ENCODE measurements at places on chromosomes 6 and 20.

- no peak for DNase-seq
Measured at GRCh38 chr20:62475027-62475771, 596 bp downstream of the GATA5 start.

- DNase-seq, result no peak
Measured at GRCh38 chr6:71510856-71511255, 222.2 kb downstream of the OGFRL1 start.

DNA sequence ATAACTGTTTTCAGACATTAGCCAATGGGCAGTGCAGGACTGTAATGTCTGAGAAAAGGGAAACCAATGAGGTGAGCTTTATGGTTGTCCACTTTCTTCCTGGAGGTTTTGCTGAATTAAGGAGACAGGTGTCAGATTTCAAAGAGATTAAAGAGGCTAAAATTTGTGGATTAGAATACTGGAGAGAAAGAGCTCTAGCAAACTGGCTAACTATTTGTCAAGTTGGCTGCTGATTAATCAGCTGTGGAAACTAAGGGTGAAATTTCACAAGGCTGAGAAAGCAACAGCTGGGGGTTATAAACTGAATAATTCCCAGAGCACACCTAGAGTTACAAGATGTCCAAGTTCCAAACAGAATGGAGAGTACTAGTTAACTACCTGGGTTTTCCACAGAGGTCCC, 198.9 kb downstream of the TBC1D32 start:
- DNase-seq, result no peak

GRCh38 chr20:23700931-23701330, 12.1 kb upstream of the CST4 start:
- no peak for DNase-seq

DNA sequence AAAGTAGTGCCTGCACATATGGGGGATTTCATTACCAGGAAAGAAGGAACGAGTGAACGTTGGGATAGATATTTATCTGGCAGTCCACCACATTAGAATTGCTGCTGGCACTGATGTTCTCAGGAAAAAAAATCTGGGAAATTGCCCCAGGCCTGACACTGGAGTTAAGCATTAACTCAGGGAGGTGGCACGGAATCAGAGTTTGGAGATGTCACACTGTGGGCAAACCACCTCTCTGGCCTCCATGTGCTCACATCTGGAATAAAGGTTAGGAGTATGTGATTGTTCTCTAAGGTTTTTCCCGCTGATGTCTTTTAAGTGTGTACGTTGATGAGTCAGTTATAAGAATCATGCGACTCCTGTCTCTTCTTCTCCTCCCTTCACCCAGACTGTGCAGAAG, 7.9 kb downstream of the TGM3 start:
- no peak for DNase-seq

DNA sequence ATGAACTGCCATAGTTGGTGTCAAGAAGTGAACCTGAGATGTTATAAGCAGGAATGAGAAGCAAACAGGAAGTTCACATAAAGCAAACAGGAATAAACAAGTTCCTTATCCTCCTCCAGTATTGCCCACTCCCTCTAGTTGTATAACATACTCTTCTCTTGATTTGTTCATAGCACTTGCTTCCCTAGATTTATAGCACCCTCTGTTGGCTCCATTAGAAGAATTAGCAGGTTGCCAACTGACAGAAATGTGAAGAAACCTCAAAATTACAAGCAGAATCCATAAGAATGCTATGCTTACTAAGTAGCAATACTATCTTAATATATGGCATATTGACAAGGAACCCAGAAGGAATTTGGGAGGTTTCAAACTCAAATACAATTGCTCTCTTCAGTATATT, 195.4 kb downstream of the TBX18 start:
- no peak for DNase-seq

DNA sequence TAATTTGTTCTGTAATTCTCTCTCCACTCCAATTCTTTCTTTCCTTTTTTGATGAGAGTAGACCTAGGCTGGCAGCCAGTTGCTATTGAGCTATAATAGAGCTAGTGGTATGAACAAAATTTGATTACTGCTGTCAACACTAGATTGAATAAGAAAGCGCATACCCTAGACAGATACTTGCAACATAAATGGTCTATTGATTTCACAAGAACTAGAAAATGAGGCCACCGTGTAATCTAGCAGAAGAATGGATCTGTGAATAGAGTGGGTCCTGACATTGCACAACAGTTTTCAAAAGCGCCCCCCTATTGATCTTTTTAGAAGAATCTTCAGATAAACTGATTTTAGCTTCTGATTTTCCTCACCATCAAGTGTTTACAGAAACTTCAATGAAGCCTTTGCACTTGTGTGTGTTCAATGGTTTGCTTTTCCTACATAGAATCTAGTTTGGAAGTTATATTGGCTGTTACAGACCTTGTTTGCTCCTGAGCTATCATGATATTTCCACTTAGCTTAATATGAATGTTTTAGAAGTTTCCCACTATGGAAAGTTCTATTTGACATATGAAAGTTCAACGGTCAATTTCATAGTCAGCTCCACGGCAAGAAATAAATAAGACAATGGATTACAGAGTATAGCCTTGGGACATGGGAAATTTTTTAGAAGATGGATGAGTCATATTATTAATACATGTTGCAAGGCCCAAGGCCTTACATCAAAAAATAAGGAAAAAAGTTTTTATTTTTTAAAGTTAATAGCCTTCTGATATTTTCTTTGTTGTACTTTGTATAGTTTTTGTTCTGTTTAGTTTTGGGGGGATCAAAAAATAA, 55.6 kb downstream of the UTRN start:
- no peak for DNase-seq

- DNase-seq, result no peak
Measured at GRCh38 chr6:155219299-155219698, 44.5 kb upstream of the CLDN20 start.

DNA sequence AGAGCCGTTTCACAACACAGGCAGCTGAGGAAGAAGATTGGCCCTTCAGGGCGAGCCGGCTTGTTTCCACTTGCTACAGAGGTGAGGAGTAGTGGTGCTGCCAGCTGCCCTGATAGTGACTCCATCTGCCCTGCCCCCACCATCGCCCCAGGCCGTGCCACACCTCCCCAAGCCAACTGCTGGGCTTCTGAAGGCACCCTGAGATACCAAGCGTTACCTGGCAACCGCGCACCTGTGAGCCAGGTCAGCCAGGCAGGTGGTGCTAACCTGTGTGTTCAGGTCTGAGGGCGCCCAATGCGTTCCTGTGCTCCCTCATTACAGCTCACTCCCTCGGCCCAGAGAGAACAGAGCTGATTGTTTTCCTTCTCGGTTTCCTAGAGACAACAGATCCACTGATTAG, 299.1 kb upstream of the ID4 start:
- peak; percentile 42 for DNase-seq

GRCh38 chr6:5580736-5581581, 319.6 kb downstream of the FARS2 start:
- DNase-seq, result no peak

GRCh38 chr6:142845624-142846458, 99.1 kb downstream of the HIVEP2 start:
- peak; percentile 74 for DNase-seq

DNA sequence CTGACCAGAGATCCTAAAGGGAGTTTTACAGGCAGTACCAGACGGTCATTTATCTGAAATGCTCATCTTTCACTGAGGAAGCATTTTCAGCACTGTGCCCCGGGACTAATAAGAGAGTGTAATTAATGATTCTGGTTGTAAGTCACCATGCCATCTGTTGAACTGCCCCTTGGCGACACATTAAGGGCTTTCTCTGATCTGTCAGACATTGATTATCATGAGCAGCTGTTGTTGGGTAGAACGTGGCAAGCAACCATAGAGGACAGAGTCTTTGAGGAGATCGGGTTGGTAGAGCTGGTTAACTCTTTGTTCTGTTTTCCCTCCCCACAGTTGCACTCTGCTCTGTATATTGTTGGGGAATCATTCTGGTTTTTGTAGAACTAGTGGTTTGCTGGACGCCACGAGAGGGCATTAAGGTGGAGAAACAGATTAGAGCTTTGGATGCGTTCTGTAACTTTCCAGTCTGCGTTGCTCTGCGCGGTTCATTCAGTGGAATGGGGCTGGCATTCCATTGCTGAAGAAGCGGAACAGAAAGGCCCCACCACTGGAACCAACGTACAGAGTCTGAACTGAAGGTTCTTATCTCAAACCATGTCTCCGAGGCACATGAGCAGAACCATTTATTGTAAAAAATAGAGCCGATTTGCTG, 34.3 kb downstream of the RPRD1B start:
- no peak for DNase-seq

DNA sequence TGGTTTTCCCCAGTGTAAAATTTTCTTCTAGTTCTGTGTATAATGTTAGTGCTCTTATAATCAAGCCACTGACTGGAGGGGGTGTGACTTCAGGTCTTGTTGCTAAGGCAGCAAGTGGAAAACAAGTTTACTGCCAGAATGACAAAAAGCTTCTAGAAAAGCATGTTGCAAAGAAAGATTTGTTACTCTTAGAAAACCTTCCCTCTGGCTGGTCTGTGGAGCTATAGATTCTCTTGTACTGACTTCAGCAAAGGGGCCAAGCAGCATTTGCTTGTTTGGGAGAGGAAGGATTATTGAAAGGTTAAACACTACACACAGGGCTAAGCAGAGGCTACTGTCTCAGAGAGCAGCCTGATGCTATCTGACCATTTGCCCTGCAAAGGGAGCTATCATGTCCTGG, 288.8 kb downstream of the BTBD9 start:
- no peak for DNase-seq

- DNase-seq, result no peak
Measured at GRCh38 chr20:25194333-25194972, 1.1 kb upstream of the ENTPD6 start.

DNA sequence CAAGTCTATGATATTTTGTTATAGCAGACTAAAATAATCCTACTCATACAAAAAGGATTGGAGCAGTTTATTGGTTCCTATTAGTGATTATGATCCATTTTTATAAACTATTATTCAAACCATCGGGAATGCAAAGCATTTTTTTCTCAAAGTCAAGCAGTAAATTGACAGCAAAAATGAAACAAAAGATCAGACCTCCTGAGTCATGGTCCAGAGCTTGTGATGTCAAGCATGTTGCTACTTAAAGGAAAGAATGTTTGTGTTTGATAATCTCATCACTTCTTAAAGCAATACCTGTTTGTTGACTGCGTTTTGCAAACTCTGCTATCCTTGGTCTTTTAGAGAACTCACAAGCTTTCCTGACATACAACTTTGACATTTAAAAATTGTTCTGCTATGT, 204.4 kb downstream of the SAMD5 start:
- DNase-seq, result no peak

DNA sequence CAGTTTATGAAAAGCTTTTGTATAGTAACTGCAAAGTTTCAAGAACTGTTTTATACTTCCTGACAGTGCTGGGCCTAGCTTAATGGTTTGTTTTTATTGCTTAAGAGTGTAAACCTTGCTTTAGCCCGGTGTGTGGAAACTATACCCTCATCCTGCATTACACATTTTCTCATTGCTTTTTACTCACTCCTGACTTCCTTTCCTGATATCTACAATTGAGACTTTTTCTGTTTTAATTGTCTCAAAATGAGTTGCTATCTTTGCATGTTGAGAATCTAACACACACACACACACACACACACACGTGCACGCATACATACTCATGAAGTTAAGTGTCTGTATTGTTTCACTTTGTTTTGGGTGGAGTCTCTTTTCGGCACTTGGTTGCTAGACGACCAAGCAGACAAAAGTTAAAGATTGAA, 16.7 kb downstream of the BMP2 start:
- DNase-seq, result no peak

DNA sequence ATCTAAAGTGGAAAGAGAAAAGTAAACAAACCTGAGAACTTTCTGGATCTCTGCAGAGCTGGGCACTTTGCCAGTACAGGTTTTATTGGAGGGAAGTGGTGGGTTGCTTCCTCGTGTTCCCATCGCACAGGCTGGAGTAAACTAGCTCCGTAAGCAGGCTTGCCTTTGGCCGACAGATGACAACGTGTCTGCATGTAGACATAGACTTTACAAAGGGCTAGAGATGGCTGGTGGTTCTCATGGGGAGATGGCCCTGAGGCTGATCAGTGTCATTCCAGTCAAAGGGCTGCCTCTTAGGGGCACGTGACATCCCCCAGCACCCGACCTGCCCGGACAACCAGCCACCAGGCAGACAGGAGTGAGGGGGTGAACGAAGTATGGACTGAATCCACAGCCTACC, 98.8 kb downstream of the YTHDF1 start:
- DNase-seq, result no peak

DNA sequence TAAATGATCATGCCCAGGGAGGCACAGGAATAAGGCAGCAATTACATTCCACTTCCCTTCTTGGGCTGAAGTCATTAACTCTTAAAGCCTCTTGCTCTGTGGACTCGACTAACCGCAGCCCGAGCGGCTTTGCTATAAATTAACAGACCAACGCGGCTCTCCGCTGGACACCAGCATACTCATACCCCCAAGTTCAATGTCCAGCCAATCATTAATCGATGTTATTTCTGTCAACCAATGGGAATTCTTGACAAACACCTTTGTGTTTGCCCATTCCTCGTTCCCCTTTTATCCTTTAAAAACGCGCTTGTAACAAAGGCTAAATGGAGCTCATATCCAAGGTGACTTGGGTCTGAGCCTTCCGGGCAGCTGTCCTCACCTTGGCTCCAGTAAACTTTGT, 183.1 kb upstream of the RALGAPA2 start:
- DNase-seq, result no peak

DNA sequence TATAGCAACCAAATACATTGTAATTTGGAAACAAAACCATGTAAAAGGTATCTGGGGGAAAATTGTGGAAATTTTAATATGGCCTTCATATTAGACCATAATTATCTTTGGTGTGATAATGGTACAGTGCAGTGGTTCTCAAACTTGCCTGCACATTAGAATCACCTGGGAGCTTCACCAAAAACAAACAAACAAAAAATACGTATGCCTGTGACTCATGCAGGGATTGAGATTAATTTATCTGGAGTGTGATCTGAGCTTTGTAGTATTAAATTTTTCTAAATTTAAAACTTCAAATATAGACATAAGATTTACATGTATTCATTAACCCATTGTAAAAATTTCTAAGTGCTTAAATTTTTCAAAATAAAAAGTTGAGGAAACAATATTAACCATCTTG, 31.5 kb downstream of the ARHGAP18 start:
- no peak for DNase-seq
